ENCODE measurements at places on chromosomes 1 and 21.

DNA sequence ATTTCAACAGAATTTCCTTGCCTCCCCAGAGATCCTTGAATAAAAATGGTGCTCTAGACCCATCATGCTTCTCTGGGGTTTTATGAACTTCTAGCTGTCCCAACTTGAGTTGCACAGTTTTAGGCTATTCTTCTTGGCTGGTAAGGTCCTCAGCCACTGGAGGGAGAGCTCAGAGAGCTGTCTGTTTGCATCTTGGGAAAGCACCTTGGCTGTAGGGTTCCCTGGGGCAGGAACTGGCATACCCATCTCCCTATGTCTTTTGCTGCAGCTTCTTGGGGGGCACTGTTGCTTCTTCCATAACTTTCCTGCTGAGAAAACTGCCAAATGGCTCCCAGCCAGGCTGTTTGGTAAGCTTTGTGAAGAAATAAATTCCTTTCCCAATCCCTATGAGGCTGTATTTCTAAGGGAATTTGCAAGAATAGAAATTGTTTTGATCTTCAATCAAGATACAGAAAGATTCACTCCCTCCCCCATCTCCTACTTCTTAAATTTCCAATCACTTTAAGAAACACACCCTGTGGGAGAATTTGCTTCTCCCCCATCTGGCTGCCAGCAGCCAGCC lies 8.2 kb upstream of the FMOD start:
- DNase-seq: no peak

DNA sequence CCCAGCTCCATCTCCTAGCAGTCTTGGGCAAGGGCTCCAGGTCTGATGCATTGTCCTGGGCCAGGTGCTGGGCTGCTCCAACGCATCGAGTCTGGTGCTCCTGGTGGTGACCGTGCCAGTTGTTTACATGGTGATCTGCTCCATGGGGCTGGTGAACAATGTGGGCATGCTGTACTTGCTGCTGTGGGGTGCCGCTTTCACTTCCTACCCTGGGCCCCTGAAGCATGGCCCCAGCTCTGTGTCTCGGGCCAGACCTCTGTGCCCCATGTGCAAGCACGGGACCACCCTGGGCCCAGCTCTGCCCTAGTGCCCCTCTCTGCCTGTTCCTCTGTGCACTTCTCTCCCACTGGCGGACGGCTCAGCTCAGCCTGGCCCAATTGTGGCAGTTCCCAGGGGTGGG lies 119.4 kb downstream of the MAST2 start:
- DNase-seq: no peak

GRCh38 chr1:208204779-208205178 lies 39.4 kb downstream of the PLXNA2 start:
- no peak for DNase-seq

GRCh38 chr1:175376194-175376593 lies 183.6 kb upstream of the KIAA0040 start:
- DNase-seq: no peak

DNA sequence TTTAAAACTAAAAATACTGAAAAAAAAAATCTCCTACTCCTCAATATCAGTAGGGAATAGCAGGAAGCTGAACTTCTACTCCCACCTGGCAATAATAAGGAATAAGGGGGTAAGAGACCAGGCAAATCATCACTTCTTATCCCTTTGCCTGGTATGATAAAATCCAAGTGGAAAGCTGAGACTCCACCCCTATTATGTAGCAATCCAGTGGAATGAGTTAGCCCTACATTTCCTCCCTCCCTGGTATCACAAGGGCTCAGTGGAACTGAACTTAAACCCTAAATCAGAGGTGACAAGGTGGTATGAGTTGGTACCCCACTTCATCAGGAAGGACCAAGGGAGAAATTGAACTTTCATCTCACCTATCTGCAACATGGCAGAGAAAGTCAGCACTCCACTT lies 25.7 kb downstream of the TRIM33 start:
- DNase-seq: no peak

DNA sequence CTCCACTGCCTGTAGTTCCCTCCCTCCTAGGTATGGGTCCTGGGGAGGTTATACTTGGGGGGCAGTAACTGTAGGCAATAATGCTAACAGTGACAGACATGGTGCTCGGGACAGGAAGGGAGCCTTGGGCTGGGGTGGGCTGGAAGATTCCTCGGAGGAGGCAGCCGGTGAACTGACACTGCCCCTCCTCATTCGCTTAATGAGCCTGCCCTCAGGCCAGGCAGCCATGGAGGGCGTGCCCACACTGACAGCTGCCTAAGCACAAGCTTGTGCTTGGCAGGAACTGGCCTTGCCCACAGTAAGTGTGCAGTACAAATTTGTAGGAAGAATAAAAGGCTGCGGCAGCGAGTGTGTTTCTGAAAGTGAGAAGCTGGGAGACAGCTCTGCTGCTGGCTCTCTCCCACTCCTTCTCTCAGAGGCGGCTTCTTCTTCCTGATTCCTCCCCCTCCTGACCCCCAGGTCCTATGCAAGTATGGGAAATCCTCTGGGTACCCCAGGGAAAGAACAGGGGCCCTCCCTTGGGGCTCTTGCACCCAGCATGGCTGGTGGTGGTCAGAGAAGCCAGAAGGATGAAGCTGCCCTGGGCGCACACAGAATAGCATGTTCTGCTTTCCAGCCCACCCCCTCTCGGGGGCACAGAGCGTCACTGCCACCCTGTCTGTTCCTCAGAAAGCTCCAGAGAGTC lies 23.6 kb downstream of the OPTC start:
- no peak for DNase-seq

GRCh38 chr1:157335056-157335455 lies 196.9 kb upstream of the ETV3 start:
- no peak for DNase-seq

GRCh38 chr1:232207073-232207866 lies 422.7 kb downstream of the SIPA1L2 start:
- DNase-seq: no peak

DNA sequence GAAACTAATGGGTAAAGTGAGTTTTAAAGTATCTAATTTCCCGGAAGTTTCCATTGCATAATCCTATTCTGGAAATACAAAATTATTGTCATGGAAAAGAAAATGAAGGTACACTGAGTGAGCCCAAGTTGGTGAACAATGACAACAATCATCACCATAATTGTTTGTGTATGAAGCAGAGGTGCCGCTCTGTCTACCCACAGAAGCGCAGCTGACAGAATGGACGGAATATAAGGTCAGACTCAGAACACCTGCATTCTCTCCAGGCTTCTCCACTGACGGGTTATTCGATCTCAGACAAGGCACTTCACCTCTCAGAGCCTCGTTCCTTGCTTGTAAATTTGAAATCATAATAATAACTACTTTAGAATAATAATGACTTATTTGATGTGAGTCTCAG lies 99.1 kb upstream of the NGF start:
- no peak for DNase-seq

DNA sequence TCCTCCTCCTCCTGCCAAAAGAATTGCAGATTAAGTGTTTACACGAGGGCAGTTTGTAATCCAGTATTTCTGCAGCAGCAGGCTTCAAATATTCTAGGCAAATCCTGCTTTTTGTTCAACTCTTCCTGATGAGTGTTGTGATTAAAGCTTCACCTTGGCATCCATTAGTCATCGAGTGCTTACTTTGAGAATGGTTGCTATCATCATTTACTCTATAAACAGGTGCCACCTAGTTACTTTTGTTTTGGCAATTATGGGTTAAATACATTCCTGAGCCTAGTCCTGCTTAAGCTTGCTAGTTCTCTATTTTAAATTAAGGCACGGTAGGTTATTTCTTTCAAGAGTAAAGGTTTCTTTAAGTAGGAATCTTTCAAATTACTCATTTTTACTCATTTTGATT lies 20.3 kb downstream of the PDC start:
- no peak for DNase-seq

- no peak for DNase-seq
These were observed 819 bp upstream of the GPR3 start for GRCh38 chr1:27391511-27392095.

DNA sequence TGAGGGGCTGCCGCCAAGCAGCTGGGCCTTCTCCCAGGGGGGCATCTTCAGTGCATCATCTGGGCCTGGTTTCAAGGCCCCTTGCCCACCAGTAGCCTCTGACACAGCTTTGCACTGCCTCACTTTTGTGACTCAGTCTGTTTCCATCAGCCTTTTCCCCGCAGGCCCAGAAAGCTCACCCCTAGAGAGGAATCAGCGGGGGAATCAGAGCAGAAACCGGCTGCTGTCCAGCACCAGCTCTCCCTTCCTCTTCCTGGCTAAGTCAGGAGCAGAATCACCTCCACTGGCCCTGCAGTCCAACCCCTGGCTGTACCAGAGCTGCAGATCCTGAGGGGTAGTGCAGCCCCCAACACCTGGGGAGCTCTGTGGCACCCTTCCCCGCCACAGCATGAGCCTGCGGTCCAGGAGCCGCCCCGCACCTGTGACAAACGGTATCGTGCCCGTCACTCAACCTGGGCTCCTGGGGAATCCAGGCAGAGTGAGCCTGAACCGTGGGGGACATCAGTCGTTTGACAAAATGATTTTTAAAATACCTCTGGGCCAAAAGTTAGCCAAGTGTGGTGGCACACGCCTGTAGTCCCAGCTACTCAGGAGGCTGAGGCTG lies 83.3 kb upstream of the TMEM51 start:
- no peak for DNase-seq

DNA sequence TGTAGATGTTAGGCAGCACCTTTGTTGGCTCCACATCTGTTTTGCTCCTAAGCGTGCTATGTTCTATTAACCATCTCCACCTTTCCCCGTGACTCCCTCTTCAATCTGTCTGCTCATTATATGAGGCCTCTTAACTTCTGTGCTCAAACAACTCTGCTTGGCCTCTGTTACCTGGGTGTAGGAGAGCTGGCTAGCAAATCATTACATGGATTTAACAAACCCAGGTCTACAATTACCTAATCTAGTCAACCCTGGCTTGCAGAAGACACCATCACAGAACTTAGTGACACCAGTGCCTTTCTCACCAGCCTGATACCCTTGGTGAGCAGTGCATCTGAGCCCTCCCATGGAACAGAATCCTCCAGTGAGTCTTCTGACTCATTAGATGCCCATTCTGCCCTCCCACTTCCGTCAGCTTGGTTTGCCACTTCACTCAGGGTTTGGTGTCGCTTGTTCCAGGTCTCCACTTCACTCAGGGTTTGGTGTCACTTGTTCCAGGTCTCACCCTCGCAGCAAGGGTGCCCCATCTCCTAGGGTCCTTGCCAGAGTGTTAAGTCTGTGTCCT lies 92.0 kb upstream of the KIF26B start:
- no peak for DNase-seq

DNA sequence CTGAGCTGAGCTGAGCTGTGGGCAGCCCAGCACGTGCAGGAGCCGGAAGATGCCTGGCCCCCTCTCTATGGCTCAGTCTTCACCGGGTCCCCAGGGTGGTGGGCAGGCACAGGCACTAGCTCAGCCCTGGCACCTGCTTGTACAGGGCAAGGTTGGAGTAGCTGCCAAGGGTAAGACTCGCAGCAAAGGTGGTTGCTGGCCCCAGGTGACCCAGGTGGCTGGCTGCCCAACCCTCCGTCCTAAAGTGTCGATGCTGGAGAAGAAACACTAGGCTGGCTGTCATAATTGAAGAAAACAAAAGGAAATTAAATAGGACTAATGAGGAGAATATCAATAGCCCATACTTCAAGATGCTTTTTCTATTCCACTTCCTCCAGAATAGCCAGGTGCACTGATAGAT lies 77.1 kb upstream of the ACTL8 start:
- DNase-seq: no peak

DNA sequence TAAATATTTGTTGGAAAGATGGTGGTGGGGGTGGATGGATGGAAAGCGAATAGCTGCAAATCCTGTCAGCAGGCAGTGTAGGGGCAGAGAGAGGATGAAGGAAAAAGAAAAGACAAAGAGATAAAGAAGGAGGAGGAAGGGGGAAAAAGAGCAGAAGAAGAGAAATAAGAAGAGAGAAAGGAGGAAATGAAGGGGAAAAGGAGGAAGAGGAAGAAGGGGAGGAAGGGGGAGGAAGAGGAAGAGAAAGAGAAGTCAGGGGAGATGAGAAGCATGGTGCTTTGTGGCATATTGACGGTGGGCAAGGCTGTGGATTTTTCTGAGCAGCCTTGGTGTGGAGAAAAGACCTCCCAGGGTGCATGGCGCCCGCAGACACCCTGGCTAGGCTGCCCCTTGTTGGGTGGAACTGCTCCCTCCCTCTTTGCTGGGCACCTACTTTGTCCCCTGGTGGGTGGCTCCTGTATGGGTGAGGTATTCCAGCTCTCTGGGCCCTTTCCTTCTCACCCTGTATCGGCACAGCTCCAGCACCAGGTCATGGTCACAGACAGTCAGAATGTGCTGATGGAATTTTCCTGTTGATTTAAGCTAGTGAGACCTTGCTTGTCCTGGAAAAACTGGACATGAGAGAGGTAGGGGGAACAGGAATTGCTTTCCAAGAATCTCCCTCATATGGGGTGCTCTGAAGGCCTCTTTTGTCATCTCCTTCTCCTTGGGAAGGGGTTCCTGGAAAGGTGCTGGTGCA lies 45.7 kb upstream of the TLR5 start:
- DNase-seq: no peak

DNA sequence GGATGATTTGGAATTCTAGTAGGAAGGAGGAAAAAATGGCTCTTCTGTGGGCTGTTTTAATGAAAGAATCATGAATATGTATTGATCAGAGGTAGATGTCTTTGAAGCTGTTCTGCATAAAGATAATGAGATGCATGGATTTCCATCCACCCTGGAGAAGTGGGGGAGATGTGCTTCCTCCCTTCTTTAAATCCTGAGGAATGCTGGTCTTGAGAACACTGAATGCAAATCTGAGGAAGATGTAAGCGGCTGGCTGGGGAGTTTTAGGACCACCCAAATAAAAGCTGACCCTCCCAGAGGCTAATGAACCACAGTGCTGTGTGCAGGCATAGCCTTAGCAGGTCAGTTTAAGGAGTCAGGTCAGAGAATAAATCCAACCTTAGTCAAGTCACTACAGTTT lies 37.3 kb downstream of the ZMYND12 start:
- DNase-seq: no peak

- DNase-seq: no peak
These were observed 77.1 kb downstream of the CLSTN1 start for GRCh38 chr1:9746651-9747050.

DNA sequence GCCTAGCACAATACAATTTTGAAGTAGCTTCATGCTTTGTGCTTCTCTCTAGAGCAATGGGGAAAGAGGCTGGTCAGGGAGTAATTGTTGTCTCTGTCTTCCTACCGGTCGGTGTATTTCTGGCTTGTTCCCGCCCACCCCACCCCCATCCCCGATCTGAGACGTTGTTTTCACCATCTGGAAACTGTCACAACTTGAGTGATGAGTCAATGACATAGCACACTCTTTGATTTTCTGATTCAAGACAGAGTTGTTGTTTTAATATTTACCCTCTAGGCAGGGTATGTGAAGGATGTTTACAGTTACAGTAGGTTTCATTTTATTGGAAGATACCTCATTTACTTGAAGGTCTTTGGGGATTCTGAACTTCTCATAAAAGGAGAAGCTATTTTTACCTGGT lies 7.0 kb downstream of the IL12RB2 start:
- no peak for DNase-seq
